ENCODE measurements at places on chromosomes 7 and 10.
A peak's percentile ranks its signal among the peaks of the same experiment; 100 is the strongest.

DNA sequence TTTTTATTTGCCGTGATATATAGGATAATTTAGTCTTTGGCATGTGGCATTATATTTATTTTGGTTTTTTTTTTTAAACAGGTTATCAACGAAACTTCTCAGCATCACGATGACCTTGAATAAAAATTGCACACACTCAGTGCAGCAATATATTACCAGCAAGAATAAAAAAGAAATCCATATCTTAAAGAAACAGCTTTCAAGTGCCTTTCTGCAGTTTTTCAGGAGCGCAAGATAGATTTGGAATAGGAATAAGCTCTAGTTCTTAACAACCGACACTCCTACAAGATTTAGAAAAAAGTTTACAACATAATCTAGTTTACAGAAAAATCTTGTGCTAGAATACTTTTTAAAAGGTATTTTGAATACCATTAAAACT, 9.1 kb downstream of the VIM start:
- no peak for DNase-seq

- DNase-seq: peak; percentile 56
Measured at GRCh38 chr10:12214763-12215218, 18.8 kb downstream of the CDC123 start.

GRCh38 chr7:102912742-102913141, at the start of gene LRRC17:
LRRC17 (plus strand) TSS chr7:102913000; CDS start chr7:102933914, 20,914 bp downstream.
- no peak for DNase-seq

- DNase-seq: peak; percentile 93
Measured at GRCh38 chr7:64313740-64314491, at the start of gene ZNF736. ZNF736 (plus strand) TSS chr7:64313961; CDS start chr7:64314151, 190 bp downstream.

DNA sequence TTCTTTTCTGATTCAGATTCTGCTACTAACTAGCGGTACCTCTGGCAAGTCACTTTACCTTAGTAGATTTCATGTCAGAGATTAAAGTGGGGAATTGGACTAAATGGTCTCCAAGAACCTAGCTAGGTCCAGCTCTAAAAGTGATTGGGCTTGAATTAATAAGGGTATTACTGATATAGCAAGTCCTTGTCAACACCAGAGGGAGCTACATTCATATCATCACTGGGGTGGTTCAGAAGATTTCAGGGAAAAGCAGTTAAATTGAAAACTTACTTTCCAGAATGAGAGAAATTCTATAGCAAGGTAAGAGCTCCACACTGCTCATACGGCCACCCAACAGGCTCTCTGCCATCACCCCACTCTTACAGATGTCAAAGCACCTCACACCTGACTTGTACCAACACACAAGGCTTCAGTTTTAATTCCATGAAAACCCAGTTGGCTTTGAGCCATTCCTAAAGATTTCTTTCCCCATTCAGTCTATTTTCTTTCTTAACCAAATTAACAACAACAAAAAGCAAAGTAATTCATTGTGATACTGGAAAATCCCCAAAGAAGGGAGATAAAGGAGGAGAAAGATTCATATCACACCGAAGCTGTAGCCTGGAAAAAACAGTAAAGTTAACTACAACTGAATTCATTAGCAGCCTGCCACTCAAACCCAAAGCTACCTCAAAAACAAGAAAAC, 38.0 kb upstream of the SPOCK2 start:
- DNase-seq: no peak

- peak; percentile 24 for DNase-seq
Measured at GRCh38 chr7:107501593-107501992, 31.7 kb downstream of the GPR22 start.

DNA sequence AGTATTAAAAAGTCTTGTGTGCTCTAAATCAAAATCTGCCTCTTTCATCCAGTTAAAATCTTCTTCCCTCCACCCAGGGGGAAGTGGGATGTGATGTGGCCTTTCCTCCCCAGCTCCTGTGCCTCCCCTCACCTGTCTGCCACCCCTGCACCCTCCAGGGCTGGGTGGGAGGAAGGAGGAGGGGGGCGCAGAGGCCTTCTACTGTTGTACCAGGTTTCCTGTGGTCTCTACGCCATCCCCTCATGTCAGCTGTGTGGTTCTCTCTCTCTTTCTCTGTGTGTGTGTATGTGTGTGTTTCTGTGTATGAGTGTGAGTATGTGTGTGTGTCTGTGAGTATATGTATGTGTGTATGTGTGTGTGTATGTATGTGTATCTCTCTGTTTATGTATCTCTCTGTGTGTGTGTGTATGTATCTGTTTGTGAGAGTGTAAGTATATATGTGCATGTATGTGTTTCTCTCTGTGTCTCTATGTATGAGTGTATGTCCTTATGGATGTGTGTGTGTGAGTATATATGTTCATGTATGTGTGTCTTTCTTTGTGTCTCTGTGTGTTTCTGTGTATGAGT, 45.5 kb upstream of the C10orf71 start:
- no peak for DNase-seq

DNA sequence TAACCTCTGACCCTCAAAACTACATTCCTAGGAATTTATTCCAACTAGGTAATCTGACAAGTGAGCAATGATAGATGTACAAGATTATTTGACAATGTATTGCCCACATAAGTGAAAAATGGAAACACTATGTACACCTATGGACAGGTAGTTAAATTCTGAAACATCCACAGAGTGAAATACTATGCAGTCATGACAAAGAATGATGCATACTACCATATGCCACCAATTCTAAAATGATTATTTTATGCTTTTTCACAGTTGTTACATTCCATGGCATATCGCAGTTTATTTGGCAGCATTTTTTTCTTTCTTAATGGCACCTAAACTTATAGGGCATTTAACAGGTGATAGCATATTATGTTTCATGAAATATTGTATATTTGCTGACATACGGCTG, 20.1 kb upstream of the TNPO3 start:
- DNase-seq: no peak

GRCh38 chr10:98138031-98138430, 3.6 kb downstream of the R3HCC1L start:
- DNase-seq: no peak

DNA sequence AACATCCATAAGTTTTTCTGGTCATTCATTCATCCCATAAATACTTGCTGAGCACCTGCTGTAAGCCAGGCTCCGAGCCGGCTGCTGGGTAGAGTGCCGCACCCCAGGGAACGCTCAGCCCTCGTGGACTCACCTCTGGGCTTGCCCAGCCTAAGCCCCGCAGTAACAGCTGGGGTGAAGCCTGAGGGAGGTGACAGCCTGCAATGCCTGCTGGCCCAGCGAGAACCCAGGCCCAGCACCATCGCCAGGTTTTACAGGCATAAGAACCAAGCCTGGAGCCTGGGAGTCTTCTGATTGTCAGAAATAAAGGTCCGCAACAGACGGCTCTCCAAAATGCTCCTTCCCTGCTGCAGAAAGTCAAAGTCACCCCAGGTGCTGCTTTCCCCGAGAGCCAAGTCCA, 205.4 kb downstream of the ZMYND11 start:
- DNase-seq: no peak

GRCh38 chr10:95841661-95842498, 65.9 kb upstream of the CC2D2B start:
- DNase-seq: peak; percentile 60

DNA sequence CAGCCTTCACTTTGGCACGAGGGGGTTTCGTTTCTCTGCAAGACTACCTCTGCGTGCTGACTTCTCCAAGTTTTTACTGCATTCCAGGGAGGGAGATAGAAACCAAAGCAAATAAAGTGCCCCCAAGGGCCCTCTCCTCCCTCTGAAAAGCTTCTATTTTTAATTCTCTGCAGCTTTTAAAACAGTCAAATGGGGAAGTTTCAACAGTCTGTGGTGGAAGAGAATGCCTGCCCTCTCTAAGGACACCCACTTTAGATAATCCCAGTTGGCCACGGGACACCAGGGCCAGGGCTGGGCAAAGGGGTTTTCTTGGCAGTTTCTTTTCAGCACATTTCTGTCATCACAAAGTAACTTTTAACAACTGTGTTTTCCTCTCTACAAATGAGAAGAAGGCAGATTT, 386.7 kb upstream of the NPVF start:
- DNase-seq: no peak

GRCh38 chr7:534075-534474, 14.4 kb upstream of the PDGFA start:
- no peak for DNase-seq

- peak; percentile 58 for DNase-seq
Measured at GRCh38 chr10:5317547-5318107, 47.1 kb upstream of the UCN3 start.

DNA sequence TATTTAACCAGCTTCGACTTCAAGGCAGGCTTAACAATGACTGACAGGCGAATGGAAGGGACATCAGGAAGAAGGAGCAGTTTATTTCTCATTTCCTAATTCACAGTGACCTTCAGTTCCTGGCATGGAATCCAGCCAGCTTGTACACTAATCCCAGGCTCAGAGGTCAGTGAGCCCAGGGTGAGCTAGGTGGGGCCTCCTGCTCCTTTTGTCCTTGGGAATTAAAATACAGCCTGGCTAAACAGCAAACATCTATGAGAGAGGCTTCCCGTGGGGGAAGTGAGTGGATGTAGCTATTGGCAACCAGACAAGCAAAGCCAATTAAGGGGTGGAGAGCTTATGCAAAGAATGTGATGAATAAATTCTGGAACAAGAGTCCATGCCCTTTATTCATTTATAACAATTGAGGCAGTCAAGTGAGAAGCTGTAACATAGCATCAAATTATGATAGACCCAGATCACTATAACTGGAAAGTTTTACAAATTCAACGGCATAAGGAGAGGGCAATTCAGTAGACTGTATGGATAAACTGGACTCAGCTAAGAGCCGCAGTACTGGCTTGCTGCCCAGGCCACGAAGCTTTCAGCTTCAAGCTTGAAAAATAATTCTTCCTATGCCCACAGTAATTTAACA, 57.1 kb downstream of the STK17A start:
- no peak for DNase-seq

DNA sequence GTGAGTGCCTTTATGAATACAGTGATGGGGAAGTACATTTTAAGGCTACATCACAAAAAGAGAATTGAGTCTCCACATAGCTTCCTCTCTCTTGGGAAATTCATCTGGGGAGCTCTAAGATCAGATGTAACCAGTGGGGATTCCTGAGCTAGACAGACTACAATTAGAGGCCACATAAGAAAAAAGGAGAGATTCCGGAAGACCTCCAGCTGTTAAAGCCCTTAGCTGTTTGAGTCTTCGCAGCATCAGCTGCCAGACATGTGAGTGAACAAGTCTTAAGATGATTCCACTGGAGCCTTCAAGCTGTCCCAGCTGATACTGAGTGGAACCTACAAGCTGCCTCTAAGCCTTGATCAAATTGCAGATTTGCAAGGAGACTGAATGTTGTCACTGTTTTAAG, 448.5 kb downstream of the NXPH1 start:
- DNase-seq: no peak

- DNase-seq: no peak
Measured at GRCh38 chr7:42900842-42901241, 11.0 kb downstream of the C7orf25 start.

GRCh38 chr7:157678501-157678900, 341.7 kb downstream of the DNAJB6 start:
- no peak for DNase-seq

DNA sequence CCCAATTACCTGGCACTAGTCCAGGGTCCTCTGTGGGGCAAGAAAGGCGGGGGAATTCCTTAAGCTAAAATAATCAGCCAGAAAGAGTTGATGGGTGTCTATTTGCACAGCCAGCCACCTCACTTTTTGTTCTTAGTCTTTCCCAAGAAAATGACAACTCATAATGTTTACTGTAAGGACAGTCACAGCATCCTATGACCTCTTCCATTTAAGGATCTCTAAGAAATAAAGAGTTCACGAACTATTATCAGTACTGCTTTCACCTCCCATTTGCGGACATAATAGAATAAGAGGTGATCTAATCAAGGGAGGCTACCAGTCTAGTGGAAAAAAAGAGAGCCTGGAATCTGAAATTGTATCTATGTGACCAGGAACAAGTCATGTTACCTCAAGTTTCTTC, 72.4 kb upstream of the LRRC17 start:
- no peak for DNase-seq

GRCh38 chr7:55061726-55062499, 43.1 kb downstream of the EGFR start:
- no peak for DNase-seq

- no peak for DNase-seq
Measured at GRCh38 chr7:148083448-148083847, 507.1 kb upstream of the C7orf33 start.

- no peak for DNase-seq
Measured at GRCh38 chr10:70829543-70829942, 13.8 kb downstream of the SGPL1 start.

DNA sequence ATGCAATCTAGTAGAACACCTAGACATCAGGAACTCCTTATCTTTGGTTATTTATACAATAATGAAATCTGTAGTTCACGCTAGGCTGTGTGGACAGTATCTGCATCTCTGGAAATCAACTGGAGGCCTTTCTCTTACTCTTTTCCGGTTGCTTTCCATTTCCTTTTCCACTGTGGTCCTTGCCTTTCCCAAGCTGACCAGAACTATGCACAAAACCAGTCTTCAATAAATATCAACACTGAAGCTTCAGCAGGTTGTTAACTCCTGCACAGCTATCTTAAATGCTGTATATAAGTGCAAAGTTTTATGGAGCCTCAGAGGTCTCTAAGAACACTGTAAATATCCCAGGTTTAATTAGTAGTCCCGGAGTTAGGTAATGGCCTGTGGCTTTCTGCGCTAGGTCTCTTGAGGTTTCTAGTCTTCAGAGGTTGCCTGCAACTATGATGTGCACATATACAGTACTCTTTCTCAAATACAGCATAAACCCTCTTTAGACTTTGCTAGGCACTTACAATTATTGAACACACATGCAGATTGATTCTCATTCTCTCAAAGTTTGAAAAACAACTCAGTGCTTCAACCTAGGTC, 2.4 kb downstream of the KLLN start:
- no peak for DNase-seq

DNA sequence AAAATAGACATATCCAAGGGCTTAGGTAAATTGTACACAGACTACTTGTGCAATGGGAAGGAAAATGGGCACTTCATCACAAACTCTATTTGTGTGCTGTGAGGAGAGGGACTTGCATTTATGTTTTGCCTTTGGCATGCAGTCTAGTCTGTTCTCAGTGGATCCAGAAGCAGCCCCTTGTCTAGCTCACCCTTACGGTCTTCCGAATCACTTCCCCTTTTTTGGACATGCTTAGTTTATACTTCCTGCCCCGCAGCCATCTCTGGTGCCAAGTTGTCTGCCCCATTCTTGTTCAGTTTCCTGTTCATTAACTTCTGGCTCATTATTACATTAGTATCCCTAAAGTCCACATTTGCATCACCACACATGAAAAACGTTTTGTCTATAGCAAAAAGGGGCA, 161.6 kb downstream of the NRCAM start:
- no peak for DNase-seq

GRCh38 chr7:145732521-145732920, 384.1 kb upstream of the CNTNAP2 start:
- no peak for DNase-seq

DNA sequence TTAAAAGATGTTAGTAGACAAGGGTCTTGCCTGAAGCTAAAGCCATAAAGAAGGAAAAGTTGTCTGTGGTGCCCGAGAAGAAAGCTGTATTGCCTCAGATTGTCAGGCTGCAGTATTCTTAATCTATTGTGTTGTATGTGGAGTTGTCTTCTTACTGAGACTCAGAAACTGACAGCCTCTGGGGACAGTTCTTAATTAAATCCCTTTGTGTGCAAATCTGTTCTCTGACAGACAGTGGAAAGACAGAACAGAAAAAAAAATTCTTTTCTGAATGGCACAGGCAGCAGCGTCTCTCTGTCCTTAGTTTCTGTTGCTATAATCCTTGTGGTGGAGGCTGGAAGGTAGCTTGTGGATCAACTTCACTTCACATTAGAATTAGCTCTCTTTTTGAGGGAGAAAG, 16.8 kb downstream of the VWC2 start:
- no peak for DNase-seq
